Femur (tissue), 1 donor: ENCODE measurements at places on chromosomes 6 and 20.

DNA sequence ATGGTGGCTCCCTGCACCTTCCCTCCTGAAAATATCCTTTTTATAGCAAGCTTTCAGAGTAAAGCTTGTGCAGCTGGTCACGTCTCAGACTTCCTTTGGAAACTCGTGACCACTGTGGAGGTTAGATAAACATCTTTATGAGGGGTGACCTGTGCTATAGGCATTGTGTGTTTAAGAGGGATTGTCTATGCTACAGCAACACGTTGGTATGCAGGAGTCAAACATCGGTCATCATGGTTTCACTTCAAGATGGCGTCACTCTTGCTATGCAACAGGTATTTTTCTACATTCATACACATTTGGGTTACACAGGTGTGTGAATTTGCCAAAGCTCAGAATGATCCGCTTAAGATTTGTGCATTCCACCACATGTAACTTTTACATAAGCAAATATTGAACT is 14.6 kb upstream of the BLCAP start:
- DNase-seq: no peak

GRCh38 chr20:35120012-35120701 is 27.0 kb downstream of the EDEM2 start:
- no peak for DNase-seq

DNA sequence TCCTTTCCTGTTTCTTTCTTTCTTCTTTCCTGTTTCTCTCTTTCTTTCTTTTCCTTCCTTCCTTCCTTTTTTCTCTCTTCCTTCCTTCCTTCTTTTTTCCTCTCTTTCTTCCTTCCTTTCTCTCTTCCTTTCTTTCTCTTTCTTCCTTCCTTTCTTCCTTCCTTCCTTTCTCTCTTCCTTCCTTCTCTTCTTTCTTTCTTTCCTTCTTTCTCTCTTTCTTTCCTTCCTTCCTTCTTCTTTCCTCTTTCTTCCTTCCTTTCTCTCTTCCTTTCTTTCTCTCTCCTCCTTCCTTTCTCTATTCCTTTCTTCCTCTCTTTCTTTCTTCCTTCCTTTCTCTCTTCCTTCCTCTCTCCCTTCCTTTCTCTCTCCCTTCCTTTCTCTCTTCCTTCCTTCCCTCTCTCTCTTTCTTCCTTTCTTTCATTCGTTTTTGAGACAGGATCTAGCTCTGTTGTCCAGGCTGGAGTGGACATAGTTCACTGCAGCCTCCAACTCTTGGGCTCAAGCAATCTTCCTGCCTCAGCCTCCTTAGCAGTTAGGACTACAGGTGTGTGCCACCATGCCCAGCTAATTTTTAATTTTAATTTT is 170.8 kb upstream of the GMDS start:
- no peak for DNase-seq

DNA sequence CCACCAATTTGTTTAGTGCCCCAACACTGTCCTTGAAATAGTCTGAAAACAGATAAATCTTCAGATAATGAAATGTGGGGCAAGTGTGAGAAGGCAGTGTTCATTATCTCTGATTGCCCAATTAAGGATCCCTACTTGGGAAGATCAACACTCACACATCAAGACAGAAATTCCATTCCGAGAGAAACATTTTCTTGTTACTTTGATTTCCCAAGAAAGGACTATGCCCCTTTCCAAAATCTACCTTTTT is 16.2 kb downstream of the HMGN4 start:
- no peak for DNase-seq

DNA sequence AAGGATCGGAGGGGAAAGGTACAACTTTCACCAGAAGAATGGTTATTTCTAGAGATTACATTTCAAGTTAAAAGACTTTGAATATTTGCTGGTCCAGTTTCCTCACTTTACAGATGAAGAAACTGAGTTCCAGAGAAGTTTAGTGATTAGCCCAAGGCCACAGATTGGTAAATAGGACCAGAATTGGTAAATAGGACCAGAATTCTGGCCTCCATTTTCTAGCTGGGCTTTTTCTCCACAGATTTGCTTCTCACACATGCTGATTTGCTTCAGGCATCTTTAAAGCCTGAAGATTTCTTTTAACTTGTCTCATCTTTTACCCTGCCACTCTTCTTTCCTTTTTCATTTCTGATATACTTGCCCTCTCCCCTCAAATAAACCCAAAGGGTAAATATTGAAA is 5.2 kb upstream of the LIN28B start:
- DNase-seq: no peak

- no peak for DNase-seq
Observed at GRCh38 chr20:46296526-46297250, 11.6 kb downstream of the CDH22 start.

DNA sequence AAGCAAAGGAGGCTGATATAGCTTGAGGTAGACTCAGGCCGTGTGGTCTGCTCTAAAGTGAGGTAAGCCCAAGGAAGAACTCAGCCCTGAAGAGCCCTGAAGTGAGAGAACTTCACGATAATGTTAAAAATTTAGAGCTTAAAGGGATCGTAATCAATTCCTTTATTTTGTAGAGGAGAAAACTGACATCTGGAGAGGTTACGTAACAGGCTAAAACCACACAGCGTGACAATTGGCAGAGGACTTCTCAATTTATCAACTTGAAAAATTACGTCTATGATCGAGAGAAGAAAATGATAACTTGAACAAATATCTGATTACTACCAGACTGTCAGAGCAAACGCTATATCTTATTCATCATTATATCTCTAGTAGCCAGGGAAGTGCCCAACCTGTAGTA is 121.8 kb upstream of the FOXO3 start:
- no peak for DNase-seq

DNA sequence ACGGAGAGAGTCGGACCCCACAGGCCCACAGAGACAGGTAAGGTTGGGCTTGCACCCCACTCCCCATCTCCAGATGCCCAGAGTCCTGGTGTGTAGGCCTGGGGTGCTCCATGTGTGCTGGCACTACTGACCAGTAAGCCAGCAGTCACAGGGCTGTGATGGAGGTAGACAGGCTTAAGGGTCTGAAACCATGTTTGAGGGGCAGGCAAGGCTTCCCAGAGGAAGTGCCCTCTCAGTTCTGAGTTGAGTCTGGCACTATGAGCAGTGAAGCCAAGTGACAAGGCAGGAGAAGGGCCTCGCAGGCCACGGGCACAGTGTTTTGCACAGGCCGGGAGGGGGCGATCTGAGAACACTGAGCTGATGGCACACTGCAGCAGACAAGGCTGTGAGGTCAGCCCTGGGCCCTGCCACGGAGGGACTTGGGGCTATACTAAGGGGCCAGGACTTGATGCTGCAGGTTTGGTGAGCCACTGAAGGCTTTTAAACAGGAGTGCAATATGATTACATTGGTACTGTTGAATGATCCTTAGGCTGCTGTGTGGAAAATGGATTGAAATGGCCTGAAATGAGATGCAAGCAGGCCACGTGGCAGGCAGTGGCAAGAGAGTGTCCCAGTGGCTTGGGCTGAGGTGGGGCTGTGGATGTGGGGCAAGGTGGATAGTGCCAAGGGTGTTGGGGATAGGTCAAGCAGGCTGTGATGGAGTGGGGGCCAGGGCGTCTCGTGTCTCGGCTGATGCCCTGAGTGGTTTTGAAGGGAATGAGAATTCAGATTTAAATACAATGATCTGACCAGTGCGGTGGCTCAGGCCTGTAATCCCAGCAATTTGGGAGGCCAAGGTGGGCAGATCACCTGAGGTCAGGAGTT is 20.3 kb downstream of the TTBK1 start:
- DNase-seq: peak; percentile 82

- no peak for DNase-seq
Observed at GRCh38 chr6:70552974-70553373, 13.8 kb upstream of the SDHAF4 start.

GRCh38 chr6:10511477-10511876 is 9.7 kb upstream of the GCNT2 start:
- DNase-seq: no peak

DNA sequence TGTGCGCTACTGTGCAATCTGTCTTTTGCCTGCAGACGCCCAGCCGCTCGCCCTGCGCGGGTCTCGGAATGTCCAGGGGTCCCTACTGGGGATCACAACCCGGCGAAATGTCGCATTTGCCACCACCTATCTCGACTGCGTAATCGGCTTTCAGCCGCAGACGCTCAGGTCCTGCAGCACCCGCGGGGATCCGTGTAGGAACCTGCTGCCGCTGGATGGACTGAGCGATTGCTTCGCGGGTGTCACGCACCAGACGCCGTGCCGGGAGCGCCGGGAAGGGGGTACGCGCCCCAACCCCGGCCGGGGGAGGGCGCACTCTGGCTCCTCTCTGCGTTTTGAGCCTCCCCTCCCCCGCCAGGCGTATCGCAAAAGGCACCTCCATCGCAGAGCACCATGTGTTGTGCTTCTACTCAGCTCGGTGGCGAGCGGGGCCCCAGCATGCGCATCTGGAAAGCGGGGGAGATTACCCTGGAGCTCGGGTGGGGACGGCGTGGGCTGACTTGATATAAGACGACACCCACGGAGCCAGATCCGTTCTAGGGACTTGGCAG is 747 bp upstream of the PTPRA start:
- peak; percentile 61 for DNase-seq

- no peak for DNase-seq
Observed at GRCh38 chr6:169365567-169366257, 112.1 kb upstream of the THBS2 start.

GRCh38 chr6:121443971-121444541 is 8.6 kb downstream of the GJA1 start:
- no peak for DNase-seq

- no peak for DNase-seq
Observed at GRCh38 chr20:49676581-49677291, 36.9 kb downstream of the B4GALT5 start.

GRCh38 chr20:51995551-51995951 is 193.2 kb upstream of the SALL4 start:
- DNase-seq: peak; percentile 21

- no peak for DNase-seq
Observed at GRCh38 chr6:116057766-116058165, 2.9 kb downstream of the FRK start.

GRCh38 chr6:105806486-105806920 is 279.6 kb upstream of the PRDM1 start:
- no peak for DNase-seq
